NCI-H1105 treated with DMSO at 0.1 percent for 48 hours (cell line): ENCODE measurements at places on chromosomes 16 and 17.

GRCh38 chr16:560204-560700 is at the start of gene PRR35:
PRR35 (plus strand) TSS chr16:560394; CDS start chr16:563295, 2,901 bp downstream.
- DNase-seq: no peak

DNA sequence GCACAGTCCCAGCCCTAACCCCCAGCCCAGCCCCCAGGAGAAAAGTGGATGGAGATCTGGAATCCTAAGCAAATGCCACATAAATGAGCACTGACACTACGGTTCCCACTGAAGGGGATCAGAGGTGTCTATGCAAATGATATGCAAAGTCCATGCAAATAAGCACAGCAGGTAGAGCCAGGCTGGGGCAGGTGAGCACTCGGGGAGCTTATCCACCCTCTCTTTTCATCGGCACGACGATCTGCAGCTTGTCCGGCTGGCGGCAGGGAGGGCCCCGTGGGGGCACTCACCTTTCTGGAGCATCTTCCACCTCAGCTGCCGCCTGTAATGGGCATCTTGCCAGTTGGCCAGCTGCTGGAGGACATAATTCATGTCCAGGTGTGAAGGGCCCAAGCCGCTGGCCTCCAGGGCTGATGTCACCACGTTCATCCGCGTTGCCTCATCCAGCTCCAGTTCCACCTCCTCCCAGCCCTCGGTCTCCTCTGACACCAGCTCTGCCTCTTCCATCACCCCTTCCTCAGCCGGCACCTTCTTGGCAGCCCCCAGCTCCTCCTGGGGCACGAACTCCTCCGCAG is 9.9 kb downstream of the HAP1 start:
- no peak for DNase-seq

DNA sequence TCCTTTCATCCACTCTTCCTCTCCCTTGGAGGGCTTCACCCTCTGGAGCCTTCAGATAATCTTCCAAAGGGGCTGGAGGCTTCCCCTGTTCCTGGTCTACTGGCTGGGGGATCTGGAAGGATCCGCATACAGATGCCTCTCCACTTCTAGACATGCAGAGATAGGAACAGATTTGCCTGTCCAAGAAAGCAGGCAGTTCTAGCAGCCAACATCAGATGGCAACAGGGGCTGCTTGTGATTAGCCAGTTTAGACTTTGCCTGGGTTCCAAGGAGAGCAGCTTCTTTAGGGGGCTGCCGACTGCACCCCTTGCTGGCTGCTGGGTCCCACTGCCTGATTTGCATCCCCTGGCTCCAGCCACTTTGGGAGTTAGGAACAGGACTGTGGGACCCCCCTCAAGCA is 6.2 kb upstream of the CD300A start:
- no peak for DNase-seq

DNA sequence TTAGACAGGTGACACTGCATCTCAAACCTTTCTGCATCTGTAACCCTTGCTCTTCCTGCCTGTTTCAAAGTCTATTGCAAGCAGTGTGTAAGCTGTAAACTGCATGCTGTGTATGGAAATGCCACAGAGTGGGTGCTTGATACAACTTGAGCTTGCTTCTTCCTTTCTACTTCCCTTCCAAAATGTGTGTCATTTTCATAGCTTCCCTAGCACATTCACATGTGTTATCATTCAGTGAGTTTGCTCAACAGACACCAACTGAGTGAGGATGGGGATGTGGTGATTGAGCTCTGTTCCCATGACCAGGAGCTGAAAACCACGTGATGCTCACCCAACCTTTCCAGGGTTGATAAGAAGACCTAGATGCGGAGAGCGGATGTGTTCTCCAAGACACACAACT is 111.1 kb downstream of the VAT1L start:
- no peak for DNase-seq

DNA sequence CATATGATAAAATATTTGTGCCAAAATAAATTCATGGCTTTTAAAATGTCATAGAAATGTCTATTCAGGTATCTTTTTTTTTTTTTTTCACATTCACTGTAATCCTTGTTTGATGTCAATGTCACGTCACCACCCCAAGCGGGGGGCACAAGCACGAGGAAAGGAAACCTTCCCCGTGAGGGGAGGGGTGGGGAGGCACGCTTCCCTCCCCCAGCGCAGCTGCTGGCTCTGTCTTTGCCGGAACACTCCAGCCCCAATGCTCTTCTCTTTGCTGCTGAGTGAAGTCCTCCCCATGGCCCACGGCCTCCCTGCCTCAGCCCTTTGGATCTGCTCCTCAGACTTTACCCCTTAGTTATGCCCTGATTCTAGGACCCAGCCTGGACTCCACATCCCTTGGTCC is 1.5 kb downstream of the SLC35G3 start:
- no peak for DNase-seq

DNA sequence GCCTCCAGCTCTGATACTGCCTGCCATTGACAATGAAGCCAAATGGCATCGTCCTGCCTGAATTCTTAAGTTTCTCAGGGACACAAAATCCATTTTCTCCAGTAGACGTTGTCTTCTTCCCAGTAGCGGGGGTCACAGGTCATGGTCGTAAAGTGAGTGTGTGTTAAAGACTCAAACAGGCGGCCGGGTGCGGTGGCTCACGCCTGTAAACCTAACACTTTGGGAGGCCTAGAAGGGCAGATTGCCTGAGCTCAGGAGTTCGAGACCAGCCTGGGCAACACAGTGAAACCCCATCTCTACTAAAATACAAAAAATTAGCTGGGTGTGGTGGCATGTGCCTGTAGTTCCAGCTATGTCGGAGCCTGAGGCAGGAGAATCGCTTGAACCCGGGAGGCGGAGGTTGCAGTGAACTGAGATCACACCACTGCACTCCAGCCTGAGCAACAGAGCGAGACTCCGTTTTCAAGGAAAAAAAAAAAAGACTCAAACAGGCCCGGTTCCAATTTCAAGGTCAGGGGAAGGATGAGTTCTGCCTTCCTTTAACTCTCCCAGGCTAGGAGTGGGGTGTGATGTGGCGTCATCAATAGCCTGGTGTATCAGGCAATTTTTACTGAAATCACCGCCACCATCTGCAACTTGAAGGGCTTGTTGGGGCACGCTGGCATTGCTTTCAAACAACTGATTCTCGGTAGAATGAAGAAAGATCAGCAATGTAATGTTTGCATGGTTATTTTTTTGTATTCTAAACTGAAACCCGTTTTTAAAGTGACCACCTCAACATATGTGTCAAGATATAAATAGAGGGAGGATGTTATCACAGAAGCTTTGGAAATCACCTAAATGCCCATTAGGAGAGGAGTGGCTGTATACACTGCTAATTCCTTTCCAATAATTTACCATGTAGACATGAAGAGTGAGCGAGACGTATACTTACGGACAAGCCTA is 91.0 kb downstream of the WSCD1 start:
- no peak for DNase-seq

DNA sequence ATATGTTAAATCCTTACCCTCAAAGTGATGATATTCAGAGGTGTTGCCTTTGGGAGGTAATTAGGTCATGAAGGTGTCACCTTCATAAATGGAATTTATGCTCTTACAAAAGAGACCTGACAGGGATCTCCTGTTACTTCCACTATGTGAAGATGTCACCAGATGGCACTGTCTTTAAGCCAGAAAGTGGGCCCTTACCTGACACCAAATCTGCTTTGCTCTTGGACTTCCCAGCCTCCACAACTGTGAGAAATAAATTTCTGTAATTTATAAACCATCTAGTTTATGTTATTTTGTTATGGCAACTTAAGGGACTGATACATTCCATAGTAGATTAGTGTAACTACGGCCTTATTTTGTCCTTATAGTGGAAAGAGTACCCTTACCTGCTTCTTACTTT is 358.3 kb upstream of the SALL1 start:
- no peak for DNase-seq

DNA sequence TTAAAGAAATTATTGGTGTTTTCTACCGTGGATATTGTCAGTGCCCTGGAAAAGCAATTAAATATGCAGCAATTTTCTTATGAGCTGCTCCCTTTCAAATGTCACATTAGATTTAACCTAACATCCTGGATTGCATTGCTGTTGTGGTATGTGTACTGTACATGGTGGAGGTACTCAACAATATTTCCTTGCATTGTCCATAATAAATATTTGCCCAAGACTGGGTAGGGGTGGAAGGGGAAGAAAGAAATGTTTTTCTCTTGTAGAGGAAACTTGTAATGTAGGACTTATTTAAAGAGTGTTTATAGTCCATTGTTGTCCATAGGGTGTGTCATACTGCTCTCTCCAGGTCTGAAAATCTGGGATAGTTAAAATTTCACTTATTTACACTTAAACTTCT is 346.2 kb upstream of the TBX2 start:
- no peak for DNase-seq

DNA sequence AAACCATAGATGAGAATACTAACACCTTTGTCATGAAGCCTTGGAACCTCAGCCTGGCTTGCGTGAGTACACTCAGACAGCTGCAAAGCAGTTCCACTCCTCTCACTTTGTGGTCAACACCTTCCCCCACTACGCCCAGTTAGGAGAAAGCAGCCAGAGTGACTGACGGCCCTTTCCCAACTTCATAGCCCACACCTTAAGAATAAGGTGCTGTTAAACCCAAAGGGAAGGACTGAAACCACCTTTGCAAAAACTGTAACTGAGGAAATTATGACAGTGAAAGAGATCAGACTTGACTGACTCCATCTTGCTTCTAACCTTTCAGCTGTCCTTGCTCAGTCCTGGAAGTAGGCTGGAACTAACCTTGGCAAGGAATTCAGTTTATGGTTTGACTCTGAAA is 13.7 kb downstream of the N4BP1 start:
- no peak for DNase-seq

DNA sequence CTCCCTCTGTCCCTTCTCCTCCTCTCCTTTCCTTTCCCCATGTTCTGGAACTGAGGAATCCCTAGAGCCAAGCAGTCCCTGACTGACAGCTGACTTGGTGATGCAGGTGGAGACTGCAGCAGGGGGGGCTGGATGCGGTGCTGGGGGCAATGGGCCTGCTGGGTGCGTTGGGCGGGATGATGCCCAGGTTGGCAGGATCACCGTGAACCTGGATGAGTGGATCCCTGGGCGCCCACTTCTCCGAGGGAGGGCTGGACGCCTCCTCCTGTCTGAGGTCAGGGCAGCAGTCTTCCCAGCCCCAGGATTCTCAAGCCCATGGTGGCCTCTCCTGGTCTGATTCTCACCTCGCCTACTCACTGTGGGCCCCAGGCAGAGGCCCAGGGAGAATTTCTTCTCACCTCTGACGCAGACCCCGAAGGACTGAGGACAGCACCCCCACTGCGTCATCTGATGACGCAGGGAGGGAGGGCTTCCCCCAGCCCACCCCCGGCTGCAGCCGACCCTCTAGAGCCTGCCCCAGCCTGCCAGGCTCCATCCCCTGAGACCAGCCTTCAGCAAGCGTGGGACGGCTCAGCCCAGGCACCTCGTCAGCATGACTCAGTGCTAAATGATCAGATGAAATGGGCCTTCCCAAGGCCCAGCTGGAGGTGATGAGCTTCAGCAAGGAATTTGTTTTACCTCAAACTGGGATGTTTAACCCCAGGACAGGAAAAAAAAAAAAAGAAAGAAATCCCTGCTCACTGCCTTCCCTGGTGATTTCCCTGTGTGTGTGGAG is 188.0 kb upstream of the TNRC6C start:
- DNase-seq: no peak

DNA sequence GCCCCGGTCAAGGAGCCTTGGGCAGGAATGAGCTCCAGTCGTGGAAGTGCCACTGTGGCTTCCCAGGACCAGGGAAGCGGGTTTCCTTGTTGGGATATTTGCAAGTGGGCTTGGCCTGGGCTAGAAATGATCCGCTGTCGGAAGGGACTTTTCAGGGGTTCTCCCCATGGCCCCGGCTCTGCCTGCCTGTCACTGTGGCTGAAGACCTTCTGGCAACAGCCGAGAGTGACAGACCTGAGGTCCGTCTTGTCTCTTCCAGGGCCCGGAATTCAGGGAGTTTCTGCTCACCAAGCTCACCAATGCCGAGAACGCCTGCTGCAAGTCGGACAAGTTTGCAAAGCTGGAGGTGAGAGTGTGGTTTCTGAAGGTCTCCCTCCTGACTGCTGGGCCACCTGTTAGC is 57.7 kb downstream of the OR1D5 start:
- no peak for DNase-seq

- peak; percentile 91 for DNase-seq
These were observed 7.9 kb downstream of the KDM6B start for GRCh38 chr17:7841915-7842379.

GRCh38 chr16:56832768-56833167 is 32.2 kb upstream of the SLC12A3 start:
- no peak for DNase-seq

GRCh38 chr16:47486856-47487255 is 25.7 kb downstream of the PHKB start:
- DNase-seq: no peak

DNA sequence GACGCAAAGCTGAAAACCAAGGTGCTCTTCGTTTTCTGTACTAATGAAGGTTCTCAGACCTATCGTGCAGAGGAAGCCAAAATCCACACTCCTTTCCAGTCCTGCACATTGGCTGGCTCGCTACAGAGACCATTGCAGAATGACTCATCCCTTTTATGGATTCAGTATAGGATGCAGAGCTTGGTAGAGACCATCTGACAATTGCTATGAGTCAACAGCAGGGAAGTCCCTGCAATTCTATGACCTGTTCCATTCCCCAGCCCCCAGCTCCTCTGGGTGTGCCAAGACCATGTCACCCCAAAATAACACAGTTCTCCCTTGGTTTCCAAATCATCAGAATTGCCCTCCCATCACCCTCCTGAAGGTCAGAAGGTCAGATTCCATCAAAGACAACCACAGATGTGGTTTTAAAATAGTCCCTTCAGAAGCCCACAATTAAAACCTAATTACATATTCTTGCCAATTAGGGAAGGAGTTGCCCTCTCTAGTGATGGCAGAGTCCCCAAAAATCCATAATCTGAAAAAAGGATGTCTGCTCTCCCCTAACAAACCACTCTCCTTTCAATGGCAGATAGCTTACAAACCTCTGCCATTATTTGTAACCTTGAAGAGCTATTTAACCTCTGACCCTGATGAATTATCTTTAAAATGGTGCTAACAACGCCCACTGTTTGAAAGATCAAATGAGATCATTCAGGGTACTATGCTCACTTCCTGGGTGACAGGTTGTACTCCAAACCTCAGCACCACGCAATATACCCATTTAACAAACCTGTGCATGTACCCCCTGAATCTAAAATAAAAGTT is 108.2 kb upstream of the RBBP6 start:
- no peak for DNase-seq

- no peak for DNase-seq
These were observed 34.7 kb upstream of the NAT9 start for GRCh38 chr17:74810699-74811485.

- DNase-seq: no peak
These were observed 80.2 kb upstream of the GNAO1 start for GRCh38 chr16:56111100-56111499.

- no peak for DNase-seq
These were observed 83.6 kb downstream of the KSR1 start for GRCh38 chr17:27539794-27540317.

DNA sequence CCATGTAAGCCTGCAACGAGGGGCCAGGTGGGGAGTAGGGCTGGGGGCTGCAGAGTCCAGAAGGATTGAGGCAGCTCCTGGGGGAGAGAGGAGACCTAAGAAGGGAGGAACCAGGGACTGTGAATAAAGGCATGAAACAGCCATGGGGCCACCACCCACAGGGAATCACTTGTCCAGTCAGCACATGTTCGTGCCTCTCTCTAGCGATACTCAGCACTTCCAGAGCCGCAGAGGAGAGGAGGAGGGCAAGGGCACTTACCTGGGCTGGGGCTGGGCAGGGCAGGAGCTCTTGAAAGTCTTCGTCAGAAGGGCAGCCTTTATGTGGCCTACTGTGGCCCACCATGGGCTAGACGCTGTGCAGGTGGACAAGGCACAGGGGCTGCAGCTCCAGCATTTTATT is 24.2 kb downstream of the CACNA1G start:
- no peak for DNase-seq
